ENCODE measurements at places on chromosomes 12 and 14. TPM values are rescaled to one million over a fixed set of nuclear protein-coding genes. Genes with fewer than 3 reads are reported as not detected.

Gene OR4K15
- not detected for total RNA-seq

Gene GDF3
- total RNA-seq = not detected

Gene CFAP251
- 81.1 TPM for total RNA-seq

Gene DPY19L2
- total RNA-seq = 2.9 TPM

Gene CLEC2A
- total RNA-seq = not detected

Gene FGF23
- total RNA-seq = not detected

Gene NGB
- total RNA-seq = not detected

Gene TAS2R9
- total RNA-seq = not detected

Gene LTB4R2
- total RNA-seq = 42.9 TPM

Gene GPR135
- total RNA-seq = 0.23 TPM
